IPS DF 6.9 (cell line): ENCODE measurements at places on chromosomes 1 and 21.

DNA sequence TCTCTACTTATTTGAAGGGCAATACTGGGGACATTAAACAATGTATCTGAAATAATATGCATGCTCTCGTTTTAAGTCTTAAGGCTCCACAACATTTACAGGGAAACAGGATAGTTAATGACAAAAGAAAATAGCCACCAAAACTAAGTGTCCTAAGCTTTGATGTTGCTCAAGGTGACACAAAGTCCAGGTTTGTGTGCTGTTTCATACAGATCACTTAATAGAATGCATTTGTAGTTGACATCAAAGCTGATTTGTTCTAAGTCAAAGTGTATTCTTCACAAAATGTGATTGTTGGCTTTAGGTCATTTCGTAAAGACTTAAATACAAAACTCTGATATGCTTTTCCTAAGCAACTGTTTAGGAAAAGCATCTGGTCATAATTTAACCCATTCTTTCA lies 37.5 kb upstream of the MTR start:
- DNase-seq = no peak

DNA sequence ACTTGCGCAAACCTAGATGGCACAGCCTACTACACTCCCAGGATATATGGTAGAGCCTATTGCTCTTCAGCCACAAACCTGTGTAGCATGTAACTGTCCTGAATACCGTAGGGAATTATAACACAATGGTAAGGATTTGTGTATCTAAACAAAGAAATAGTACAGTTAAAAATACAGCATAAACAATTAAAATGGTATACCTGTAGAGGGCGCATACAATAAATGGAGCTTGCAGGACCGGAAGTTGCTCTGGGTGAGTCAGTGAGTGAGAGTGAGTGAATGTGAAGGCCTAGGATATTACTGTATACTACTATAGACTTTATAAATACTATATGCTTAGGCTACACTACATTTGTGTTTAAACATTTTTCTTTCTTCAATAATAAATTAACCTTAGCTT lies 99.3 kb downstream of the PLD5 start:
- no peak for DNase-seq

- no peak for DNase-seq
Measured at GRCh38 chr21:35738347-35738961, 321.9 kb downstream of the SETD4 start.

DNA sequence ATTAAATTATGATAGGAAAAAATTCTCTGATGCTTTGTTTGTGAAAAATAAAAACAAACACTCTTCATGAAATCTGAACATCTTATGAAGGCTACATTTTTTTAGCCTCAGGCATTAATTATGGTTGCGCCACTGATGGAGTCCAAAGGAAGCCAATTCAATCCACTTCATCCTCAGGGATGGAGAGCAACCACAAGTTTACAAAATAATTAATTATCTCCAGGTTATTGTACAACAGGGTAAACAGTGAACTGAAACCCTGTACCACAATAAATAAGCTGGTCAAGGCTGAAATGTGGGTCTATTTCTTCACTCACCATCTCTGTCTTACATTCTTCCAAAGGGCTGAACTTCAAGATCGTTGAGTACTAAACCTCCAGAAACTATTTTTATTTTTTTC lies 49.2 kb downstream of the MRPL39 start:
- DNase-seq = no peak

DNA sequence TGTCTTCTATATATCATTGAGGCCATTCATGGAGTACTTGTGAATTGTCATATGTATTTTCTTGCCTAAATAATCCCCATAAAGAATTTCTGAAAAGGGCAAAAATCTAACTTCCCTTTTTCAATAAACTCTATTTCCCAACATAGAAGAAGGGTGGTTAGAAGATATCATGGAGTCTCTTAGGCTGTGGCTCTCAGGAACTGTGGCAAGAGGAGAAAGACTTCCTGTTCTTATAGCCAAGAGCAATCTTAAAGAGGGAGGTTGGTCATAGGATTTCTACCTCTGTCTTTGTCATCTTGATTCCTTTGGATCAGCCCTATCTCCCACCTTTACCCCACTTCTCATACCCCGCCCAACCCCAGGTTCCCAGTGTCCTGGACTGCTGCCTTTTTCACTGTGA lies 175.8 kb downstream of the TYW3 start:
- no peak for DNase-seq

DNA sequence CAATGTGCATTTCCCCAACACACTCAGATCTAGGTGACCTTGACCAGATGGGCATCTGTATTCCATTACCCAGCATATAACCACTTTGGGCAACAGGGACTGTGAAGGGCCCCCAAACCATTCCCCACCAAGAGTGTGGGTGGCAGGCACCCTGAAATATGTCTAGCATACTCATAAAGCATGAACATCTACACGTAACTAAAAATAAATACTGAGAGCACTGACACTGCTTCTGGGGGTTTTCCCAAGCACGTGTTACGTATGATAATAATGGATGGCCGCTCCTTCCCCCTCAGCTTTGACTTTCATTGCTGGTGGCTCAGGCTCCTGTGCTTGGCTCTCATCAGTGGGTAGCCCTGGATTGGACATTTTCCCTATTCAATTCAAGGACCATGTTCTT lies 39.1 kb downstream of the IGSF3 start:
- no peak for DNase-seq

GRCh38 chr1:177287994-177288393 lies 117.2 kb downstream of the BRINP2 start:
- no peak for DNase-seq

DNA sequence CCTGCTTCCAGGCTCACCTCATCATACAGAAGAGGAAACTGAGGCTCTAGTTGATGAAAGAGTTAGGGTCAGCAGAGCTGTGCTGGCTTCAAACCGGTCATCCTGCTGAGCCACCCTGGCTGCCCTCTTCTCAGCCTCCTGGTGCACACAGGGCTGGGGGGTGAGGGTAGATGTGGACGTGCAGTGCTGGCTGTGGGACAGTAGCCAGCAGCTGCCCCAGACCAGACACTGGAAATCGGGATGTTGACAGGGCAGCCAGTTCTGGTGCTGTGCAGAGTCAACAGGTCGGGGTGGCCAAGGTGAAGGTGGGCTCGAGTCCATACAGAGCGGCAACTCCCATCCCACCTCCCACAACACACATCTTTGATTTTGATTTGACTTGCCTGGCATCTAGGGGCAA lies 1.5 kb upstream of the CLCNKA start:
- no peak for DNase-seq

DNA sequence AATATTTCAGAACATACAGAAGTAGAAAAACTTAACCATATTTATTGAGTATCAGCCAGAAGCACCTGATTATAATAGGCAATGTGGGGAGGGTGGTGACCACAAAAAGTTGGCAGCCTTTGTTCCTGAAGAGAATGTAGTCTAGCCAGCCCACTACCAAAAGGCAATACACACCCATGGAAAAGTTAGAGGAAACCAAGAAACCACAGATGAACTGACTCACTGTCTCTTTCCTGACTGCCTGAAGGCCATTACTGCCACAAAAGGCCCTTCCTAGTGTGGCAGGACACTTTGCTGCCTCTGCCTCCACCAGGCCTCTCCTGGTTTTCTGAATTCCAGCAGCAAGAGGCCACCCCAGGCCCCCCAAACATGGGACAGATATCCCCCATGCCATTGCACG lies 14.6 kb upstream of the PROX1 start:
- DNase-seq = no peak

DNA sequence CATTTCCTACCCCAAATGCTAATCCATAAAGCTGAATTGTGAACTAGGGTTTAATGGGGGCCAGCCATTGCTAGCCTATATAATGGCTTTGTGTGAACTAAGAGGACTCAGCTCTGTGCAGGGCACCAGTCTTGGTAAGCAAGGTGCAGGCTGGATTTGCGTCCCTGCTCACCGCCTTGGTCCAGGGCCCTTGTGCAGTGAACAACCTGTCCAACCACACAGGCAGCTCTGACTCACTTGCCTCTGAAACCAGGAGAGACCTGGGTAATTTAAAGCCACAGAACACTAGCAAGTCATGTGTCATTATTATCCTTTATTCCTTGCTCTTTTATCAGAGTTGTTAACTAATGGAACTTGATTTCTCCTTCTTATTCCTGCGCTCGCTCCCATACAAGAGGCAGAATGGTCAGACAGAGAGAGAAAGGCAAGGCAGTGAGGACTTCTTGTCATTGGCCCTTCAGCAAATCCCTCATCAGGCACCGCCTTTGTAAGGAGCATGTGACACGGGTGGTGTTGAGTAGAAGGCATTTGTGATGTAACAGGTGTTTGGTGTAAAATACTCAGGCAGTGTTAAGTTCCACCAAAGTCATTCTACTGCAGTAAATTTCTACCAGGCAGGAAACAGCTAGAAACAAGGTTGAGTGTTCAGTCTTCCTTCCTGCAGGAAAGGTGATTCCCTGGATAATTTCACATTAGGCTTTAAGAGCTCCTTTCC lies 67.3 kb upstream of the OLIG2 start:
- no peak for DNase-seq

GRCh38 chr1:64502083-64502482 lies 32.2 kb downstream of the CACHD1 start:
- DNase-seq = no peak

DNA sequence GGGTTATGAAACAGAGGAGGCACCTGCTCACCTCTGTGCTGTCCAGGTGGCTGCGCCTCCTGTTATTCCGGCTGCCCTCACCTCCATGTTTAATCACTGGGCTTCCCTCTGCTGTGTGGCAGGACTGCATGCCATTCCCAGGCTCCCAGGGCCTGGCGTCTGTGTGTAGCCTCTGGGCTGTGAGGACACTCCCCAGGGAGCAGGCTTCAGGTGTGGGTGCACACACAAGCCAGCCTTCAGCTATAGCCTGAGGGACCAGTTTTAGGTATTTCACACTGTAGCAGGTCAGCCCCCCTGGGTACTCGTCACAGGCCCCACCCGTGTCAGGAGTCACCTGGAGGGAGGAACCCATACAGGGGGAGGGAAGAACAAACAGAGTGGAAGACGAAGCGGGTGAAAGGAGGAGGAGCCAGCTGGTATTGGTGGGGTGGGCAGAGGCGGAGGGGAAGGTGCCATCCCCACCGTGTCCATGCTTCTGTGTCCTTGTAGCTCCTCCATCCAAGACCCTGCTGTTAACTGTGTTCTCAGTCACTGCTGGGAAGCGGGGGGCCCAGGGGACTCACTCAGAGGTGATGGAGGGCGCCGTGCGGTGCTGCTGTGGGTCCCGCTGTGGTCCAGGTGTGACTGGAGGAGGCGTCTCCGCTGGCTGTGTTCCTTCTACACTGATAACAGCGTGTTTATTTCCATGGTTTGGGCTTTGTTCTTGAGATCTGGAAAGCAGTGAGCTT lies 158.6 kb downstream of the PGBD5 start:
- no peak for DNase-seq

DNA sequence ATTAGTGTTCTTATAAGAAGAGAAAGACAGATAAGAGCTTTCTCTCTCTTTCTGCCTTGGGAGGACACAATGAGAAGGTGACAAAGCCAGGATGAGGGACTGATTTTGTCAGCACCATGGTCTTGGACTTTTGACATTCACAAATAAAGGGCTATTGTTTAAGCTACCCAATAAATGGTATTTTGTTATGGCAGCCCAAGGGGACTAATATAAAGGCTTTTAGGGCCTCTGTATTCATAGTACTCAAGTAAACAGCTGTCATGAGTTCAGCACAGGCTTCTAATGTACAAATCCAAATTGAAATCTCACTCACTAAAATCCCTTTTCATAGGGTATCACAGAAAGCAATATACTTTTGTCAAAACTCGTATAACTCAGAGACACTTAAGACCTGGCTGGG lies 242.7 kb downstream of the FAF1 start:
- DNase-seq = no peak
